NCI-H187 treated with DMSO at 0.1 percent for 48 hours (cell line): ENCODE measurements at places on chromosomes 16 and 17.

DNA sequence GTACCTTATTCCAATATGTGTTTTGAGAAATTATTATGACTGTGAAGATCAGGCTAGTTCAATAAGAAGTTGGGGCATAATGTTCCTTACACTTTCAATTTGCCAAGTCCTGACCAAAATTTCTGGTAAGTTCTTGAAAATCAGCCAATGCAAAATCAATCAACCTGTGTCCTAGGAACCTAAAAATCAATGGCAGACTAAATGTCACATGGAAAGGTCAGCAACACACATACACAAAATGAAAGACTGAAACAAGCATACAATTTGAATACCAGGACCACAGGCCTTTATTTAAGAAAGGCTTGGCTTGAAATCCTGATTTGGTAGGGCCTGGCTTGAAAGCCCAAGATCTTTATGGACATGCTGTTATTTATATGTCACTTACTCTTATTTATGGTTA is 155.5 kb upstream of the ZKSCAN2 start:
- DNase-seq: no peak

- no peak for DNase-seq
Measured at GRCh38 chr17:31385428-31386285, 5.8 kb upstream of the RAB11FIP4 start.

DNA sequence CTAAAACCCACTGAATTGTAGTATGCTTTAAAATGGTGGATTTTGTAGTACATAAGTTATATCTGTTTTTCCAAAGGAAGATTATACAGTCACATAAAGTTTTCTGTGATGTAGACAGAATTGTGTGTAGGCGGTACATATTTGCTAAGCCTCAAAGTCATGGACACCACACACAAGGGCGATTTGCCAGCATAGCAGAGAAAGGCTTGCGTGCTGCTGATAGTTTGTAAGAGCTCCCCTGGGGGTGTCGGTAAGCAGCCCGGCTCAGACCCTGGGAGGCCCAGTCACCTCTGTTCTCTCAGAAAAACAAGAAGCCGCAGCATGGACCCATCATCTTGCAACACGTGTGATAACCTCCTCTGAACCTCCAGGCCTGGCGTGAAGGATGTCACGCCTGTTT is 38.3 kb upstream of the AKTIP start:
- DNase-seq: no peak

GRCh38 chr17:29051731-29052130 is 8.8 kb downstream of the PIPOX start:
- DNase-seq: no peak

DNA sequence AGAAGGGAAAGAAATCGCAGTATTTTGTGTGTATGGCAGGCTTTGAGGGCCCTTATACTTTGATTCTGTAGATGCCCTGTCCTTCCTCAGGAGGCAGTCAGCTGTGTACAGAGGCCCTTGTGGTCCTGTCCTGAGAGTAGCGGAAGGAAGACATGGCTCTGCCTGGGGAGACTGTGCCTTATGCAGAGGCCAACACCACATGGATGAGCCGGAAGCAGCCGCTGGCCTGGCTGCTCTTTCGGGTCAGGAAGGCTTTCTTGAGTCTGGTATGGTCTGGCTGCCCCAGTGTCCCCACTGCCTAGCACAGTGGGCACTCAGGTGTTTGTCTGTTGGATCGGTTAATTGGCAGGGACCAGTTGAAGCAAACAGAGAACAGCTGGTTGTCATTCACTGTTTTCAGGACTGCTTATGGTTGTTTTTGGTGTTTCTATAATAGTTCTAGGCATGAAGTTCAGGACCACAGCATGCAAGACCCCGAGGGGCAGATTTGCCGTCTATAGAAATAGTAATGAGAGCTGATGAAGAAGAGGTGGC is 12.4 kb downstream of the USP10 start:
- no peak for DNase-seq

- DNase-seq: no peak
Measured at GRCh38 chr16:50548125-50548908, at the start of gene NKD1. NKD1 (plus strand) TSS chr16:50548396; CDS start chr16:50548554, 158 bp downstream.

GRCh38 chr17:81091774-81092517 is 57.0 kb downstream of the BAIAP2 start:
- DNase-seq: no peak

GRCh38 chr17:332023-332422 is 20.6 kb downstream of the RPH3AL start:
- no peak for DNase-seq

GRCh38 chr16:82470620-82471152 is 156.1 kb upstream of the CDH13 start:
- no peak for DNase-seq

DNA sequence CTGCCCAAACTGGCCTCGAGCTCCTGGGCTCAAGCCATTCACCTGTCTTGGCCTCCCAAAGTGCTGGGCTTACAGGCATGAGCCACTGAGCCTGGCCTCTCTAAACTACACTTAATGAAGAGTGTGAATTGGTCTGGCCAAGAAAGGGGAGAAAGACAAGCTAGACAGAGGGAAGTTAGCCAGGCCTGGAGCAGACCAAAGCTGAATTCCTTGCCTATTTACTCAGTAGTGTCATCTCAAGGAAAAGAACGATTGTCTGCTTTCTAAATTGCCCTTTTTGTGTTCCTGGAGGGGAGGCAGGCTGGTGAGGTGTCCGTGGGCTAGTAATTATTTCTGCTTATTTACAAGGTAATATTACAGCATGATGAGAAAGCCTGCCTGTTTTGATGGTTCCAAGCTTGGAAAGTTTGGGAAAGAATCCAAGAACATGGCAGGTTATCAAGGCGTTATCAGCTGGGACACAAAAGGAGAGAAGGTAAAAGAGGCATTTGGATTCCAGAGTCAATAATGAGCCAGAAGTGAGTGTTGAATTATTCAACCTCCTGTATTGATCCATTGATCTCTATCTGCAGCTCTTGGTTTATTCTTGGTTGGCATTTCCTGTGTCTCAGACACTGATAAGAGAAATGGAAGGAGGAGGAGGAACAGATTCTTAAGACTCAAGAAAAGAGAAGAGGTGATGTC is 6.3 kb upstream of the CBFB start:
- no peak for DNase-seq

- no peak for DNase-seq
Measured at GRCh38 chr17:6755731-6756184, at the start of gene XAF1. XAF1 (plus strand) TSS chr17:6756046; CDS start chr17:6756079, 33 bp downstream.

- DNase-seq: peak; percentile 87
Measured at GRCh38 chr17:55238179-55238930, 26.4 kb upstream of the HLF start.

DNA sequence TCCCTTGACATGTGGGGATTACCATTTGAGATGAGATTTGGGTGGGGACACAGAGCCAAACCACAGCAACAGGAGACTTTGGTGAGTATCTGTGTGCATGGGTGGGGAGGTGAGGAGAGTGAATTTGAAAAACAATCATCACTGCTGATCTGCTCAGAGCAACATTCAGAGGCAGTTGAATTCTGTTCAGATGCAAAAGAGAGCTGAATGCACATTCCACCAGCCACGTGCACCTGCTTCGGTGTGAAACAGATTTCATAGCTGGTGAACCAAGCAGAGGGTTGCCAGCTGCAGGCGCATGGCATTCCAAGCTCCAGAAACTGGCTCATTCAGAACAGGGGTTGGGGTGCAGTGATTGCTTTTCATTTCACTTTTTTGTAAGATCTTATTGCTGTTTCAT is 233.1 kb upstream of the FOXF1 start:
- no peak for DNase-seq

DNA sequence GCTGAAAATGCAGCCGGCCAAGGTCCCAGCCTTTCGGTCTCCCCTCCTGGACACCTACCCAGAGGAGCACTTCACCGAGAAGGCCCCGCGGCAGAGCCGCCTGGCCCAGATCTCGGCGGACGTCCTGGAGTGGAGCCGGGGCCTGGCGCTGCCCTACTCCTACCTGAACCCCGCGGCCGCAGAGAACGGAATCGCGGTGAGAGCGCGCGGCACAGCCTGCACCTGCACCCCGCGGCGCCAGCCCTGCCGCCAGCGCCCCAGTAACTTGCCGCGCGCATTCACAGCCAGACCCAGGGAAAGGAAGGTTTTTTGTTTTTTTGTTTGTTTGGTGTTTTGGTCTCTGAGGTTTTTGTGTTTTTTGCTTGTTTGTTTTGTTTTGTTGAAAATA is 15.2 kb downstream of the ALOX12B start:
- no peak for DNase-seq

GRCh38 chr17:5473906-5474305 is 5.1 kb upstream of the DHX33 start:
- no peak for DNase-seq

GRCh38 chr16:1784977-1785845 is 2.5 kb downstream of the NUBP2 start:
- DNase-seq: no peak

DNA sequence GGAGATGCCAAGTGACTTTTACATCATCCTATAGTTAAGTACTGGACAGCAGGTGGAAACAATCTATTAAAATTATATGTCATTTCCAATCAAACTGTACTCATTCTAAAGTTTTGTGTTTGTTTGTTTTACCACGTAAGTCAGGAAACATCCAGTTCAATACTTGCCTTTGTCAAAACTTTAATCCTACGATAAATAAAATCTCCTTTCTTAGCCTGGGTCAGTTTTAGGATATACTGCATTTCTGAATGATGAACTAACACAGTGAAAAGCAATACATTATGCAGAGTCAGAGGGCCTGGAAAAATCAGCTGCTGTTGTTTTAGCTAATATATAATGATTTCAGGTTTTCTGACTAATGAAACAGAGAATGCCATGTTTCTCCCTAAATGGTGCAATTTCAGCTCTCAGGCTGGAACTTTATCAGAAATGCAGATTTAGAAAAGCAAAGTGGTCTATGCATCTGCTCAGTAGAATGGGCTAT is 756.4 kb downstream of the CDH11 start:
- no peak for DNase-seq

GRCh38 chr16:77289331-77289809 is 90.2 kb downstream of the SYCE1L start:
- no peak for DNase-seq

DNA sequence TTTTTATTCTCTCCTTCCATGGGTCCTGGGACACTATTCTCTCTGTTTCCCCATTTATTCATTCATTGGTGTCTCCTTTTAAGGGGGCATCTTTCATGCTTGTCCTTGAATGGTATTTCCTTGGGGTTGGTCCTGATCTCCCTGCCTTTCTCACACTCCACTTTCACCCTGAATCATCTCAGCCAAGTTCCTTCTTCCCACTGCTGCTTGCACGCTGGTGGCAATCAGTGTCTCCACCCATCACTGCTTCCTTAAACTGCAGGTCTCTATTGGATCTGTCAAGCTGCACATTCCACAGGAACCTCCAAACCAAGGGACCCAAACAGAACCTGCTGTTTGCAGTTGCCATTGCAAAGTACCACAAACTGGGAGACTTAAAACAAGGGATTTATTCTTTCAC is 89.3 kb upstream of the SDK2 start:
- DNase-seq: no peak

DNA sequence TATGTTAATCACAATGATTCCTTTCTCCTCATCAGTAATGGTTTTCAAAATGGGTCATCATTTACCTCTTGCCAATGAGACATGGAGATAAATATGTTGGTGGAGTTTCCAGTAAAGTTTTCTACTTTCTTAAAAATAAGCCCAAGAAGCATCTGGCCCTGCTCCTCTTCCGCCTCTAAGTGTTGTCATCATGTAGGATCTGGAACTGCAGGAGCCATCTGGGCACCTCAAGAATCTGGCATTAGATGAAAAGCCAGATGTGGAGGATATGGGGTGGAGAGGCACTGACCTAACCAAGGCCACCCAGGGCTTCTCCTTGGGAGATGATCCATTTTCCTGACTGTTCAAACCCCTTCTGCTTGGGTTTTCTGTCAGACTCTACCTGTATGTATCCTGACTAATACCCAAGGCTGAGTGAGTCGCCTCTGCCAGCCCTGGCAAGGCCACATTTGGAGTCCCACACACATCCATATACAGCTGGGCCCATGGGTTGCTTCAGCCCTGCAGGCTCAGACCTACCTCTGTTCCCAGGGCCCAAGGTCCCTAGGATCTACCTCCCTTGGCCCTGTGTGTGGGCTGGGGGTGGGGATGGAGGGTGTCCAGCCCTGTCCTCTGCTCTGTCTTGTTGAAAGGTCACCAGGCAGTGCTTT is 24.6 kb downstream of the CCDC182 start:
- no peak for DNase-seq

DNA sequence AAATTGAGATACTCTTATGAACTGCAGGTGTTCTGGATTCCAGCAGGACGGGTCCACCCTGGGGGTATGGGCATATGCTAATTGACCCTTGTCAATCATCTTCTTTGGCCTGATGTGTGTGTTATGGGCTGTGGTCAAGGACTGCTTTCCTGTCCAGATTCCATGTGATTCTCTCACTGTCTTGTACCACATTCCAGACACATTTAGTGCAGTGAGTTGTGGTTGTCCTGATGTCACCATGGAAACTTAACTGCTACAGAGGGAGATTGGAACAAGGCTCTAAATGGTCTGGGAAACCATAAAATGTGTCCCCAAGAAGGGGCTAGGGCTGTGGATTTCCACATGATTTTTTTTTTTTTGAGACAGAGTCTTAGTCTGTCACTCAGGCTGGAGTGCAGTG is 367.4 kb downstream of the UTP18 start:
- no peak for DNase-seq

- DNase-seq: no peak
Measured at GRCh38 chr16:67258161-67258835, 9.5 kb downstream of the SLC9A5 start.

- DNase-seq: no peak
Measured at GRCh38 chr16:80346111-80346632, 194.6 kb upstream of the DYNLRB2 start.

- no peak for DNase-seq
Measured at GRCh38 chr16:53257001-53257400, 177.3 kb upstream of the RBL2 start.

- DNase-seq: no peak
Measured at GRCh38 chr17:80633994-80634566, 89.4 kb downstream of the RPTOR start.
